ENCODE measurements at places on chromosomes 3 and 15.
A peak's percentile ranks its signal among the peaks of the same experiment; 100 is the strongest.

GRCh38 chr3:45802146-45802545, 5.8 kb upstream of the SLC6A20 start:
- no peak overlapping the region for H3K4me3 ChIP-seq
- DNase-seq, result no peak
- H3K27ac ChIP-seq, result no peak overlapping the region
- H3K27me3 ChIP-seq, result peaks cover 34% of the 10 kb centered on the region
- no peaks in the 10 kb centered on the region for H3K4me1 ChIP-seq

GRCh38 chr15:66746231-66746605, 44.2 kb downstream of the SMAD6 start:
- peak overlapping the region; percentile 97 for H3K27ac ChIP-seq
- DNase-seq, result no peak
- H3K4me1 ChIP-seq, result peaks cover 77% of the 10 kb centered on the region
- peaks cover 5% of the 10 kb centered on the region for H3K36me3 ChIP-seq
- H3K4me3 ChIP-seq, result peak overlapping the region; percentile 22
- no peaks in the 10 kb centered on the region for H3K27me3 ChIP-seq

DNA sequence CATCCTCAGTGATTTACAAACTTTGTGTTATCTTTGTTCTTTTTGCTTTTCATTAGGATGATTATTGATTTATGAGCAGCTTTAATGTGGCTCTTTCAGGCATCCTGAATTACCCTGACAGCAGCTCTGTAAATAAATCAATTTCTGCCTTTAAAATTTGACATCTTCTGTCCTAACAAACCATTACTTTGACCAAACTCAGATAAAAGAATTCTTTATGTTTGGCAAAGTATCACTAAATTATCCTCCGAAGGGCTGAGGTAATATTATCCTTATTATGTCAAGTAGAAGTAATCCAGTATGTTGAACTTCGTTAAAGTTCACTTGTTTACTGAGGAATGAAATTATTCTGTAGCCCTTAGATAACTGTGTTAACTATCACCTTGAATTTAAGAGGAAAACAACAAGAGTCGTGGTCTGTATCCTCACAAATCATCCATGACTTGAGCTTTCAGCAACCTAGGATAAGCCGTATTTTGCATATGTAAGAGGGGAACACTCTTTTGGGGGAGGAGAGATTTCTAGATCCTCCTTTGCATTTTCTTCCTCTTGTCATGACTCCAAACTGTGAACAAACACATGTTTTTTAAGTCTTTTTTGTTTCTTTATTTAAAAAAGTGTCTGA, 173.2 kb upstream of the STAC start:
- peaks cover 74% of the 10 kb centered on the region for H3K4me1 ChIP-seq
- no peaks in the 10 kb centered on the region for H3K36me3 ChIP-seq
- peak overlapping the region; percentile 11 for H3K4me3 ChIP-seq

GRCh38 chr3:66299891-66300290, 79.1 kb downstream of the SLC25A26 start:
- no peaks in the 10 kb centered on the region for H3K27me3 ChIP-seq
- H3K36me3 ChIP-seq, result no peaks in the 10 kb centered on the region
- no peak for DNase-seq
- H3K4me3 ChIP-seq, result no peak overlapping the region
- peaks cover 43% of the 10 kb centered on the region for H3K4me1 ChIP-seq
- peak overlapping the region; percentile 73 for H3K27ac ChIP-seq

GRCh38 chr3:38578551-38578950, 70.9 kb downstream of the SCN5A start:
- H3K36me3 ChIP-seq, result no peaks in the 10 kb centered on the region
- H3K4me1 ChIP-seq, result peaks cover 5% of the 10 kb centered on the region
- H3K4me3 ChIP-seq, result no peak overlapping the region
- no peak overlapping the region for H3K27ac ChIP-seq
- DNase-seq, result no peak
- peaks cover 4% of the 10 kb centered on the region for H3K27me3 ChIP-seq

DNA sequence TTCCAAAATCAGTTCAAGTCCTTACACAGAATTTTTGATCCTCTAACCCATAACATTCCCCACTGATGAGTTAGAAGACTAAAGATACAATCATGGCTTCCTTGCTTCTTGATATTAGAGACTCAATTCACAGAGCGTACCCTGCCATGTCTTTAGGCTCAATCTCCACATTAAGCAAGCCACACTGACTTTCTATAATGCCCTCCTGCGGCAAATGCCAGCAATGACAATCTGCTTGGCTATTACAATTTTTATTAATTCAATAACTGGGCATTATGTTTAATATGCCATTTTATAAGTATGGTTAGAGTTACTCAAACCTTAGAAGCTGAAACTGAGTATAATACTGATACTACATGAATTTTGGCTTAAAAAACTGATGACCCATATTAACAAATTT, 479.7 kb upstream of the NR2F2 start:
- no peak overlapping the region for H3K27ac ChIP-seq
- H3K4me3 ChIP-seq, result no peak overlapping the region
- no peak for DNase-seq
- H3K4me1 ChIP-seq, result peaks cover 5% of the 10 kb centered on the region
- no peaks in the 10 kb centered on the region for H3K36me3 ChIP-seq
- H3K27me3 ChIP-seq, result no peaks in the 10 kb centered on the region

GRCh38 chr3:183356920-183357319, 71.5 kb downstream of the MCF2L2 start:
- H3K27ac ChIP-seq, result no peak overlapping the region
- H3K36me3 ChIP-seq, result no peaks in the 10 kb centered on the region
- H3K4me3 ChIP-seq, result no peak overlapping the region
- no peaks in the 10 kb centered on the region for H3K27me3 ChIP-seq
- DNase-seq, result no peak
- H3K4me1 ChIP-seq, result no peaks in the 10 kb centered on the region

- no peak for DNase-seq
- H3K27me3 ChIP-seq, result no peaks in the 10 kb centered on the region
- no peak overlapping the region for H3K4me3 ChIP-seq
- H3K36me3 ChIP-seq, result no peaks in the 10 kb centered on the region
- no peak overlapping the region for H3K27ac ChIP-seq
Measured at GRCh38 chr3:156655819-156656550, 18.4 kb upstream of the TIPARP start.

DNA sequence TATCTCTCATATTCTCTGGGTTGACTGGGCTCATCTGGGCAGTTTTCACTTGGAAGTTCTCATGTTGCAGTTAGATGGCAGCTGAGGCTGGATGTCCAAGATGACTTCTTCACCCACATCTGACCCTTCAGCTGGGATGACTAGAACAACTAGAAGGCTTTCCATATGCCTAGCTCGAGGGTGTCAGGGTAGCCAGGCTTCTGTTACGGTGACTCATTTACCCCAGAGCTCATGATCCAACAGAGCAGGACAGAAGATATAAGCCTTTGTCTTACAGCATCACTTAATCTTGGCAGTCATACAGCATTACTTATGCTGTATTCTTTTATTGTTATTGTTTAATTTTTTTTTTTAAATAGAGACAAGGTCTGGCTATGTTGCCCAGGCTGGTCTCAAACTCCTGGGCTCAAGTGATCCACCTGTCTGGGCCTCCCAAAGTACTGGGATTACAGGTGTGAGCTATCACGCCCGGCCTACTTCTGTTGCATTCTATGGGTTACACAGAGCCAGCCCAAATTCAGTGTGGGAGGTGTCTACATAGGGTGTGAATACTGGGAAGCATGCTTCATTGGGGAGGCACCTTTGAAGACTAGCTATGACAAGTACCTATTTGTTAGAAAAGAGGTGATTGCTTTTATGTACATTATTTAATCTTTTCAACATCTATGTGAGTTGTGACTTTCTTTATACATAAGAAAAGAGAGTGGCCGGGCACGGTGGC, 10.7 kb downstream of the HMCES start:
- H3K27me3 ChIP-seq, result no peaks in the 10 kb centered on the region
- H3K4me3 ChIP-seq, result no peak overlapping the region
- peaks cover 5% of the 10 kb centered on the region for H3K4me1 ChIP-seq

GRCh38 chr3:156948402-156949210, 122.5 kb downstream of the LEKR1 start:
- no peaks in the 10 kb centered on the region for H3K36me3 ChIP-seq
- H3K4me3 ChIP-seq, result no peak overlapping the region
- no peaks in the 10 kb centered on the region for H3K27me3 ChIP-seq
- no peak for DNase-seq
- no peak overlapping the region for H3K27ac ChIP-seq

DNA sequence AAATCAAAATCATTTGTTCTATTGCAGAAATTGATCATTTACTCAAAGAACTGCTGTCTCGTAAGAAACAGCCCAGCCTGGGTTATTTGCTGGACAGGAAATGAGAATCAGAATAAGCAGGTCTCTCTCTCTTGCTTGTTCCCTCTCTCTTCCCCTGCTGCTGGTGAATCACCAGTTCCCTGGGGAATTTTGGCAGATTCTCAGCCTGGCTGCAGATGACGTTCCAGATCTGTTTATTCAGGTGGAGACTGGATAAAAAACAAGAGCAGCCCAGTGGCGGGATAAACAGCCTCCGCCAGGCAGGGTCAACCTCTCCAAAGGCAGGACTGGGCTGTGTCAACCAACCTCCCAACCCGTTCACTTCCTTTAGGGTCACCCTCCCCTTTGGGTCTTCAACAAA, 72.1 kb downstream of the LRIG1 start:
- H3K4me3 ChIP-seq, result no peak overlapping the region
- no peaks in the 10 kb centered on the region for H3K36me3 ChIP-seq
- H3K27me3 ChIP-seq, result peaks cover 7% of the 10 kb centered on the region
- no peak for DNase-seq

DNA sequence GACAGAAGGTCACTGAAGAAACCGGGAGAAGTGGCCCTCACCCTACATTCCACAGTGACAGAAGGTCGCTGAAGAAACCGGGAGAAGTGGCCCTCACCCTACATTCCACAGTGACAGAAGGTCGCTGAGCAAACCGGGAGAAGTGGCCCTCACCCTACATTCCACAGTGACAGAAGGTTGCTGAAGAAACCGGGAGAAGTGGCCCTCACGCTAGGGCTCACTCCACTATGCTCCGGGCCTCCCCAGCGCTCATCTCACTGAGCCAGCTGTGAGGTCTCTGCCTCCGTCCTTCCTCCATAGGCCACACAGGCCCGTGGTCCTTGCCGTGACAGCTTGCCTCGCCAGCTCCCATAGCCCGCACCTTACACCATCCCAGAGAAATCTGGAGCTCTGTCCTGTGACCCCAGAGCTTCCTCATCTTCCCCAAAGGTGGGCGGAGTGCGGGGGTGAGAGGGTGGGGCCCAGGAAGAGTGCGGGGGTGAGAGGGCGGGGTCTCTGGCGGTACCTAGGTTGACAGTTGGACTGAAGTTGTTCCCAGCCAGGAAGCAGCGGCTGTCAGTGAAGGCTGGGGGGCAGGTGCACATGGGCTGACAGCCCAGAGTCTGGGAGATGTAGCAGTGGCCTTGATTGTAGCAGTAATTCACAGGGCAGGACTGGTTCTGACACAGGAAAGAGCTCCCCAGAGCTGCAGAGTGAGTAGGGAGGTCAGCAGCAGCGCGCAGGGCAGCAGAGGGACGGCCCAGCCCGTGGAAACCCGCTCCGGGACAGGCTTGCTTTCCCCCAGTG, 32.0 kb downstream of the MUC20 start:
- peaks cover 13% of the 10 kb centered on the region for H3K27me3 ChIP-seq
- no peak overlapping the region for H3K4me3 ChIP-seq
- H3K36me3 ChIP-seq, result no peaks in the 10 kb centered on the region
- no peak overlapping the region for H3K27ac ChIP-seq
- H3K4me1 ChIP-seq, result peaks cover 4% of the 10 kb centered on the region
- no peak for DNase-seq

All from mesothelial cell of epicardium (in vitro differentiated cells).